A549 treated with CpdA at 1 μM for 4 hours (cell line): ENCODE measurements at places on chromosomes 12 and 14. TPM values are rescaled to one million over a fixed set of nuclear protein-coding genes. Genes with fewer than 3 reads are reported as not detected.

Gene RHOJ
- total RNA-seq, result not detected in 5 replicates

Gene SYNE2
- total RNA-seq, result 8.9 to 11.4 TPM (median 9.7 TPM) in 5 replicates

Gene GCH1
- 3.5 to 3.8 TPM (median 3.7 TPM) in 5 replicates for total RNA-seq

Gene PTCSC3
- total RNA-seq, result not detected in 5 replicates

Gene GPR132
- 0.34 to 0.81 TPM (median 0.51 TPM) in 5 replicates for total RNA-seq

Gene CLEC1A
- total RNA-seq, result not detected in 5 replicates

Gene KCNC2
- total RNA-seq, result not detected in 5 replicates

Gene GPRC5D
- total RNA-seq, result not detected in 5 replicates

Gene MSRB3
- total RNA-seq, result 21.1 to 24.6 TPM (median 23.2 TPM) in 5 replicates

Gene CSRP2
- 20.9 to 23.5 TPM (median 22.2 TPM) in 5 replicates for total RNA-seq

Gene NYNRIN
- total RNA-seq, result 0.13 to 0.48 TPM (median 0.16 TPM) in 5 replicates

Gene LTBP2
- 9.6 to 16.4 TPM (median 10.6 TPM) in 5 replicates for total RNA-seq

Gene KRT3
- total RNA-seq, result 0.03 to 0.10 TPM in 2 of 5 replicates, not detected in the others

Gene TPPP2
- not detected in 5 replicates for total RNA-seq

Gene DPF3
- 0.10 to 0.61 TPM (median 0.27 TPM) in 5 replicates for total RNA-seq

Gene TAS2R19
- total RNA-seq, result 0.08 to 0.27 TPM (median 0.16 TPM) in 3 of 5 replicates, not detected in the others

Gene GUCY2C
- 0.01 TPM in 1 of 5 replicates, not detected in the others for total RNA-seq

Gene ASCL4
- not detected in 5 replicates for total RNA-seq

Gene PTPRR
- total RNA-seq, result 0.17 to 0.58 TPM (median 0.33 TPM) in 5 replicates

Gene TMEM233
- 0.06 to 0.12 TPM (median 0.07 TPM) in 5 replicates for total RNA-seq

Gene TAS2R31
- 0.08 to 0.13 TPM in 2 of 5 replicates, not detected in the others for total RNA-seq
